ENCODE measurements at places on chromosomes 7 and 10.

DNA sequence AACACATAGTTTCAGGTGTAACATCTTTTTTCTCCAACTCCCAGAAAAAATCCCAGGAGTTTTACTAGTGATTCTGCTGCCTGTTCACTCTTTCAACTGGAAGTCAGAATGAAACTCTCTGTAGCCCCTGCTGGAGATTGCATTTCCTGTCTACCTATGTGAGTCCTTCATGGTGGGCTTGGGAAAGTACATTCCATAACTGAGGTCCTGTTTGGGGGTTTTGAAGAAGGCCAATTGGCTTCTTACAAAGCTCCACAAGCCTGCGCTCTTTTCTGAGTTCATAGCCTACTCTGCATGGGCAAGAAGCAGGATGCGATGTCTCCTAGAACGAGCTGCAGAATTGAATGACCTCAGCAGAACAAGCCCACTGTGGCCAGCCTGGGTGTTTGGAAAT, 86.7 kb downstream of the LYZL2 start:
- no peak for DNase-seq

- DNase-seq: no peak
These were observed 44.1 kb upstream of the PARD3 start for GRCh38 chr10:34859170-34859569.

- DNase-seq: no peak
These were observed 156.3 kb downstream of the PHF14 start for GRCh38 chr7:11130012-11130411.

GRCh38 chr10:63464402-63465292, 1.1 kb downstream of the JMJD1C start:
- DNase-seq: no peak

GRCh38 chr10:42969909-42970308, 107.0 kb upstream of the RET start:
- no peak for DNase-seq

DNA sequence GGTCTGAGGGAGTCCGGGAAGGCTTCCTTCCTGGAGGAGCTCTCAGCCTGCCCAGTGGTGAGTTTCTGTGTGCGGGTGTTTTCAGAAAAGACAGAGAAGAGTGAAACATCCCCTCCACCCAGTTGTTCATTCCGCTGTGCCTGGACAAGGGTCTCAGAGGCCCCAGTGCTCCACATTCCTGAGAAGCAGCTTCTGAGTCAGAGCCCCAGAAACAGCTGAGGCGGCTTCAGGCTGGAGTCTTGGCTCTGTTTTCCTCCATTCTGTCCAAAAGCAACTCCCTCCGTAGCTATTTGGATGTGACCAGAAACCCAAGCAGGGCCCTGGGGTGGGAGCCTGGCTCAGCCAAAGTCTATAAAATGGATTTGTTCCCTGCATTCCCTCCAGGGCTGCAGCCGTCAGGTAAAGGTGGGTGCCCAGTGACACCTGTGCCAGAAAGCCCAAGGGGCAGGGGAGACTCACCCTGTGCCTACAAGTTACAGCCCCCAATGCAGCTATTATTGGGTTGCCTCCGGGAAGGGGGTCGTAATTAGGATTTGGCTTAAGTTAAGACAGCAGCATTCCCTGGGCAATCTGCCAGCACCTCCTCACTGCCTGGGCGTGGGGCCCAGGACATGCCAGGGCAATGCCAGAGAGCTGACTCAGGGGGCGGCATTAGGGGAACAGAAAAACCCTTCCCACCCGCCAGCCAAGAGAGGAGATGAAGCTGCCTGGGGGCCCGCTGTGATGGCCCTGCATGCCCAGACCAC, 13.1 kb upstream of the CAMK2G start:
- DNase-seq: no peak

GRCh38 chr10:59682986-59683937, 26.4 kb downstream of the SLC16A9 start:
- no peak for DNase-seq

DNA sequence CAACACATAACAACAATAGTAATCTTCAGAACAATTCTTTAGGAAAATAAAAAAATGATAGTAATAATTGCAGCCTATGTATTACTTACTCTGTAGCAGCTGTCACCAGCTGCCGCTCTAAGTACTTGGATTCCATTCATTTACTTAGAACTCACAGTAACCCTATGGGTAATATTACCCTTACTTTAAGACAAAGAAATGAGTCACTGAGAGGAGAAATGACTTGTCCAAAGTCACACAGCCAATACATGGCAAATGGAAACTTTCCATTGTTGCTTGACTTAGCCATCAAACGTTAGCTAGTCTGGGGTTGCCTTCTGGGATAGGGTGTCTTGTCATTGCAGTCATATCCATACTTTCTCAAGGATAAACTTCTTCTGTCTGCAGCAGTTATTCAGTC, 3.6 kb downstream of the CCNY start:
- no peak for DNase-seq

DNA sequence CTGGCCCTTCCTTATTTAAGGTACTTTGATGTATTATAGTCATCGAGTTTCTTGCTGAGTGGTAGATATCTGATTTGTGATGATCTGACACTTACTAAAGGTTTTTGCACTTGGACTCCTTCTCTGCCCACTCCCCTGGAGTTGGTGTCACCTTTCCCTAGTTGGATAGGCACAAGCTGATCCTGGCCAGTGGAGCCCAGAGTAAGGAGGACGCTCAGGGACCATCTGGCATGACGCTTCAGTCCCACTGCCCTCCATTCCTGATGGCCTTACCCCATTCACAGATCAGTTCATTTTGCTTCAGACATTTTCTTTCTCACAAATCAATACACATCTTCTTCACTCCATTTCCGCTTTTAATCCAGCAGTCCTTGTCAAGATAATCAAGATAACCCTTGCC, 20.1 kb downstream of the ASB15 start:
- no peak for DNase-seq

All from neural crest cell (in vitro differentiated cells).